ENCODE measurements at places on chromosomes 2 and 18. TPM values are rescaled to one million over a fixed set of nuclear protein-coding genes. Genes with fewer than 3 reads are reported as not detected.

The AQP12B gene
- total RNA-seq, result not detected

The FABP1 gene
- not detected for total RNA-seq

The DYNAP gene
- total RNA-seq, result not detected

The TWIST2 gene
- 47.8 TPM for total RNA-seq

The ITPRIPL1 gene
- 0.51 TPM for total RNA-seq

The DLGAP1 gene
- total RNA-seq, result 0.34 TPM

Measured in lower leg skin (tissue), 4 donors.